Left forelimb (tissue), 1 donor: ENCODE measurements at places on chromosomes 11 and 22.

DNA sequence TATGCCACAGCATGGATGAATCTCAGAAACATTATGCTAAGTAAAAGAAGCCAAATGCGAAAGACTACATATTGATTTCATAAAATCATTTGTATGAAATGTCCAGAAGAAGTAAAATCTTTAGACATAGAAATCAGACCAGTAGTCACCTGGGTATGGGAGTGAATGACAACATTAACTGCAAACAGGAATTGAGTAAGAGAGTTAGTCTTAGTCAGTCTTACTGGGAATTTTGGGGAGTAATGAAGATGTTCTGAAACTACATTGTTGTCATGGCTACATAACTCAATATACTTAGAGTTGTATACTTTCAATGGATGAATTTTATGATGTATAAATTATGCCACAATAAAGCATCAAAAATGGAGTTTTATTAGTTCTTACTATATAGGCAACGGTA lies 107.8 kb upstream of the CHORDC1 start:
- DNase-seq, result no peak

DNA sequence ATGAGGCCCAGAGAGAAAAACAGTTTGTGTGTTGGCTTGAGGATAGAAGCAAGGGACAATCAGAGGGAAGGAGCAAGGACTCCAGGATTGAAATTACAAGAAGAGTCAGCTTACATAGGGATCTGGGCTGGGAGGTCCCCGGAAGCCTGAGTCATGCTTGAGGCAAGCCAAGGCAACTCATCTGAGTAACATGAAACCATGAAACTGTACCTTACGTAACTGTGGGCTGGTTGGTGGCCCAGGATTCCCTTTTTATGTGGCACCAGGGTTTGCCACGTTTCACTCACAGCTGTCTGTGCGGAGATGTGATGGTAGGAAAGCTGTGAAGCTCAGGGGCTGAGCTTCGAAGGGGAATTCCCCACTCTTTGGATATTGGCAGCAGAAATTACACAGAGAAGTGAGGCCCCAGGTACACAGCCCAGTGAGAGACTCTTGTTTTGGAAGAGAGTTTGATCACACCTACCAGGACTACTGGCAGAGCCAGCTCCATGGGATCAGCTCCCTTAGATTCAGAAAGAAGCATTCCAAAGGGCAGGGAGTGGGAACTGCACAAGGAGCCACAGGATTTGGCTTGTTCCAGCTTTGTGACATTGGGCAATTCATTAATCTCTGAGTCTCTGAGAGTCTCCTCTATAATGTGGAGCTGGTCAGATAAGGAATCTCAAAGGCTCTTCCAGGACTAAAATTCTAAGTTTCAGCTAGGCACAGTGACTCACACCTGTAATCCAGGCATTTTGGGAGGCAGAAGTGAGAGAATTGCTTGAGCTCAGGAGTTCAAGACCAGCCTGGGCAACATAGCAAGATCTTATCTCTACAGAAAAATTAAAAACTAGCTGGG lies 7.8 kb downstream of the SLC5A1 start:
- DNase-seq, result no peak

GRCh38 chr22:44425694-44426045 lies 72.4 kb downstream of the RTL6 start:
- peak; percentile 57 for DNase-seq

GRCh38 chr11:45264839-45265515 lies 21.2 kb downstream of the SYT13 start:
- no peak for DNase-seq

DNA sequence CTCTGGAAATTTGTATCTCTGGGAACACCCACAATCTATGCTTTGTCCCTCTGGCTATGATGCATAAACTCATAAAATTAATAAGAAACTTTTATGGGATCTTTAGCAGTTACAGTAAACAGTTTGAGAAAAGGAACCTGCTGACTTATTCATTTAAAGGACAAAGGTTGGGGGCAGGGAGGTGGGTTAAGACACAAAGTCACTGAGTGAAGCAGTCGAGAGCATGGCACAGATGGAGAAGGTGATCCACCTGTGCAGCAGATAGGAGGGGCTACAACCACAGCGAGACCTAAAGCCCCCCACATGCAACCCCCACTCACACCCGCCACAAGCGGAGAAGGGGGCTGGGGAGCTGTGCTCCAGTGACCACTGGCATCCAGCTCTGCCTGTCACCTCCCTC lies 45.0 kb downstream of the SMCO4 start:
- DNase-seq, result no peak

DNA sequence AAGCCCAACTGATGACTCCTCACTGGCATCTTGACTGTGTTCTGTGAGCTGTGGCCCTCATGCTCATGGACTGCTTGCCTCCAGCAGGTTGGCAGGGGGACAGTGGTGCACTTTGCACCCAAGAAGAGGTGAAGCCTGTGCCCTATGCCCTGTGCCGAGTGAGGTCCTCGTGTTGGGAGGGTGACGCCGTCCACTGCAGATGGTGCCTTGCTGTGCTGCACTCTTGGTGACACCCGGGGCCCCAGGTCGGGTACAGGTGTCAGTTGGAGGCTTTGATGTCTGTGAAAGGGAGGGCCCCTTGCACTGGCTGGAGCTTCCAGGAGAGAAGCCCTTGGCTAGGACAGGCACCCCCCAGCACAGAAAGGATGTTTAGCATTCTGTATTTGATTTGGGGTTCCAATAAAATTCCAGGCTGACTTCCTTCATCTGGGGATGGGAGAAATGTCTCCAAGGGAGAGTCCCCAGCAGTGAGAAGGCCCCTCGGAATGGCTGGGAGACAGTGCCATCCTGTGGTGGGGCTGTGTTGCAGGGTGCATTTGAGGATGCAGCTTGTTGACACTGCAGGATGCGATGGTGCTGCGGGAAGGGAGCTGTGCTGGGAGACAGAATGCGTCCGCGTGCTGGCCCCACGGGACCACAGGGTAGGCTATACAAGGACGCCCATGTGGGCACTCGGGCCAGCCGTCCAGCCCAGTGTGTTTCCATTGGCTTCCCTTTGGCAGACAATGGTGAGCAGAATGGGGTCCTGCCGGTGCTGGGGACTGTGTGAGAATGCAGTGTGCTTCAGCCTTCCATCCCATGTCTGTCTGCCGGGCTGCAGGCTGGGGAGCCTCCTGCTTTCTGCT lies 2.5 kb upstream of the ZDHHC8 start:
- DNase-seq, result no peak

- DNase-seq, result no peak
Measured at GRCh38 chr11:59459916-59460315, 3.2 kb downstream of the OR4D6 start.

DNA sequence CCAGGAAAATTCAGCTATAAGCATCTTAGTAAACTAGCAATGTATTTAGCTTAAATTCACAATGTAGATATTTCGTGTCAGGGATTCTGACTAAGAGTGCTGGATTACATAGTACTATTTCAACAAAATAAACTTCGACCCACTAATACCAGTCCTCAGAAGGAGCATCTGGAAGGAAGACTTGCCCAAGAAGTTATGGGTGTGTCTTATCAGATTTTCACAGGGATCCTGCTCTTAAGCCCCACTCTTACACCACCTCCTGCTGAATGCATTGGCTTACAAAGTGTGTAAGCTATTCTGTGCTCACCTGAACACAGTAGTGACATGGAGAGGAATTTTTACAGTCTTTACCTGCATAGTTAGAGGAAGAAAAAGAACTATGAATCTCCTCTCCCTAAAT lies 35.4 kb upstream of the ANO5 start:
- DNase-seq, result no peak

DNA sequence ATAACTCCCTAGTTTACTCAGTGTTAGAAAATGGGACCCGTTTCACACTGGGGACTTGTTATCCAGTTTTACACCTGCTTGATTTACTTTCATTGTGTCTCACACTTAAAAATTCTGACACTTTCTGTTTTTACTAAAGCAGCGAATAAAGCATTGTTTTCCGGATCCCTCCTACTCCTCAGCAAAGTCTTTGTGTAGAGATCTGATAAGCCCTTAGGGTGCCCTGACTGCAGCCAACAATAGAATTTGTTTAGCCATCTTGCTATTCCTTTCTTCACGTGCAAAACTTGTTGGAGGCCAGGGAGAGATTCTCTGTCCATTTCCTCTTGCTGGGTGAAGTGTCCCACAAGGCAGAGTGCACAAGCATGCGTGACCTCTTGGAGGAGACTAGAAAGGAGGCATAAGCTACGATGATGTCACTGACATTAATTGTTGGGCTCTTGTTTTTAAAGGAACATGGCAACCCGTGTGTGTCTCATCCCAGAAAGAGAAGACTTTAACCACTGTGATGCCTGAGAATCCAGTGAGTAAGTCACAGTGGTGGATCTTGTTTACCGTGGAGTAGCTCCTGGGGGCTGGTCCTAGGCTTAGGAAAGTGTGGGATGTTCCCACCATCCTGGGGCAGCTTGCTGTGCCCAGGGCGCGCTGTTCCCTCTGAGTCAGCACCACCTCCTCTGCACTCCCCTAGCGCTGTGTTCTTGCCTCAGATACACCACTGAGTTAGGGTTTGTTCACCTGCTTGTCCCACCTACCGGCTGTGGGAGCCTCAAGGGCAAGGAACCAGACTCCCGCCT lies 27.7 kb downstream of the MICAL2 start:
- no peak for DNase-seq

- DNase-seq, result no peak
Measured at GRCh38 chr22:19062139-19062942, 59.9 kb downstream of the DGCR2 start.
